Uterine smooth muscle cell (primary cell): ENCODE measurements at places on chromosomes 2 and 18. TPM values are rescaled to one million over a fixed set of nuclear protein-coding genes. Genes with fewer than 3 reads are reported as not detected.

Gene IL36A
- total RNA-seq, result not detected in 2 replicates

Gene CYBRD1
- total RNA-seq, result 82.6 and 192 TPM in 2 replicates

Gene GYPC
- 81.0 and 82.4 TPM in 2 replicates for total RNA-seq

Gene GPR35
- 0.55 and 0.87 TPM in 2 replicates for total RNA-seq

Gene GRHL1
- under 0.01 and 0.37 TPM in 2 replicates for total RNA-seq

Gene CRYGC
- not detected in 2 replicates for total RNA-seq

Gene EVX2
- under 0.01 and 0.11 TPM in 2 replicates for total RNA-seq

Gene ERBB4
- under 0.01 and 0.11 TPM in 2 replicates for total RNA-seq

Gene NTSR2
- not detected in 2 replicates for total RNA-seq

Gene STON1
- total RNA-seq, result 8.2 and 20.9 TPM in 2 replicates

Gene RFTN2
- 1.7 and 4.2 TPM in 2 replicates for total RNA-seq

Gene WDR43
- total RNA-seq, result 89.1 and 166 TPM in 2 replicates

Gene MC2R
- not detected in 2 replicates for total RNA-seq

Gene RGPD4
- total RNA-seq, result not detected in 2 replicates

Gene CCNT2
- 27.7 and 29.7 TPM in 2 replicates for total RNA-seq

Gene IL36G
- not detected in 2 replicates for total RNA-seq

Gene PLCL1
- total RNA-seq, result 0.77 and 1.9 TPM in 2 replicates

Gene GAREM2
- total RNA-seq, result 0.22 and 0.50 TPM in 2 replicates

Gene FTCDNL1
- total RNA-seq, result 1.3 and 4.1 TPM in 2 replicates

Gene NMS
- total RNA-seq, result not detected in 2 replicates

Gene CLK1
- 54.0 and 58.1 TPM in 2 replicates for total RNA-seq

Gene GALNT3
- total RNA-seq, result 0.87 and 0.89 TPM in 2 replicates

Gene KLHL14
- not detected in 2 replicates for total RNA-seq

Gene MC5R
- total RNA-seq, result not detected in 2 replicates

Gene TMEM200C
- 0.11 and 0.12 TPM in 2 replicates for total RNA-seq

Gene FOSL2
- total RNA-seq, result 33.3 and 53.9 TPM in 2 replicates

Gene LYG2
- not detected in 2 replicates for total RNA-seq

Gene VWC2L
- total RNA-seq, result under 0.01 TPM in 1 of 2 replicates, not detected in the other

Gene CFC1
- not detected in 2 replicates for total RNA-seq

Gene B3GNT7
- total RNA-seq, result 0.11 and 0.12 TPM in 2 replicates

Gene TRABD2A
- 2.5 and 4.8 TPM in 2 replicates for total RNA-seq

Gene C1GALT1C1L
- 0.50 and 2.0 TPM in 2 replicates for total RNA-seq

Gene VWA3B
- not detected in 2 replicates for total RNA-seq

Gene MAP4K3
- 59.1 and 65.8 TPM in 2 replicates for total RNA-seq

Gene WDR33
- 24.9 and 34.0 TPM in 2 replicates for total RNA-seq

Gene LRATD1
- 2.0 and 3.5 TPM in 2 replicates for total RNA-seq

Gene GPC1
- total RNA-seq, result 70.9 and 115 TPM in 2 replicates

Gene INHA
- 0.11 and 0.50 TPM in 2 replicates for total RNA-seq

Gene FER1L5
- total RNA-seq, result 1.5 and 1.6 TPM in 2 replicates

Gene GNLY
- under 0.01 TPM in 1 of 2 replicates, not detected in the other for total RNA-seq
